ENCODE measurements at places on chromosomes 4 and X. TPM values are rescaled to one million over a fixed set of nuclear protein-coding genes. Genes with fewer than 3 reads are reported as not detected.

- H3K27ac ChIP-seq = no peak overlapping the region
- peaks cover 3% of the 10 kb centered on the region for H3K4me1 ChIP-seq
- no peak for DNase-seq
- H3K36me3 ChIP-seq = peaks cover 26% of the 10 kb centered on the region
Measured at GRCh38 chr4:25817059-25817681, 45.6 kb downstream of the SEL1L3 start.

Gene CHRDL1
- not detected for total RNA-seq

Gene ARHGEF6
- 44.5 TPM for total RNA-seq

Gene EFHC2
- 0.46 TPM for total RNA-seq

Data from activated CD4-positive, alpha-beta T cell treated with anti-CD3 and anti-CD28 coated beads for 36 hours (primary cell).